Pancreas (tissue), 10 donors: ENCODE measurements at places on chromosomes 2 and 18. TPM values are rescaled to one million over a fixed set of nuclear protein-coding genes. Genes with fewer than 3 reads are reported as not detected.

GRCh38 chr2:98185801-98186200 is 98.8 kb downstream of the VWA3B start:
- no peak for DNase-seq

DNA sequence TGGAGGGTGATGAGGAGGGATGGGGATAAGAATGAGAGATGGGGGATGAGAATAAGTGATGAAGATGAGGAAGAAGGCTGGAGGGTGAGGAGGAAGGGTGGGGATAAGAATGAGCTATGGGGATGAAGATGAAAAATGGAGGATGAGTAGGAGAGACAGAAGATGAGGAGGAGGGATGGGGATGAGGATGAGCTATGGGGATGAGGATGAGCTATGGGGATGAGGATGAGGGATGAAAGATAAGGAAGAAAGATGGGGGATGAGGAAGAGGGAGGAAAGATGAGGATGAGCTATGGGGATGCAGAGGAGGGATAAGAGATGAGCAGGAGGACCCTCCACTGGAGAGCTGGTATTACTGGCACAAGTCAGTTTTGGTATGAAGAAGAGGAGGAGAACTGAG is 231.5 kb downstream of the NAPG start:
- DNase-seq: no peak

- peak; percentile 62 for DNase-seq
Observed at GRCh38 chr2:95346231-95346737, 49.1 kb downstream of the KCNIP3 start.

The PPIG gene
- total RNA-seq: 17.0 TPM

DNA sequence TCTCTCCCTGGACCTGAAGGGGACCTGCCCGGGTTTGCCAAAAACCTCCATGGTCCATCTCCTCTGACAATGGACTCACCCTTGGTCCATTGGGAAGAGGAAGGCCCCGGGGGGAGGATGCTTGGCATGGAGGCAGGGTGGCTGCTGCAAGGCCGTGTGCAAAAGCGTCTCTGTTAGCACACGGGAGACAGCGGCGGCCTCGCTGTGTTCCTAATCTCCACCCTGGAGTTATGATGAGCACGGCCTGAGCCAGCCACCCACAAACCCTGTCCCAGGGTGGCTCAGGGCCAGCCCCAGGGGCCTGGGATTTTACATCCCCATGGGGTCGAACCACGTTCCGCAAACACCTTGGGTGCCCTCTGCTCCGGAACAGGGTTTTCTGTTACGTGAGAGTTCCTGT is 35.8 kb downstream of the AQP12A start:
- no peak for DNase-seq

The NT5DC4 gene
- total RNA-seq: not detected

DNA sequence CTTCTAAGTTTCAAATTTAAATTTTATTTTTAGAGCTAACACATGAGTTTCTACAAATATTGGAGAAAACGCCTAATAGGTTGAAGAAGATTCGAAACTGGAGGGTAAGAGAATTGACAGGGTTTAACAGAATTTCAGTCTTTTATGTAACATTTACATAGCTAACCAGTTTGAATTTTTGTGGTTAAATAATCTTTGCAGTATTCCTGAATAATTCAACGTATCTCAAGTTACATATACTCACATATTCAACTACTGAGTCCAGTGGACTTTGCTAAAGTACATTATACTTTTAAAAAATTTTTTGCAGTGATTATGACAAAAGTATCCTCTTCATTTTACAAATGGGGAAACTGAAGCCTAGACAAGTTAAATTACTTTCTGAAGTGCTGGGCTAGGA is 34.0 kb downstream of the CCNT2 start:
- DNase-seq: no peak

DNA sequence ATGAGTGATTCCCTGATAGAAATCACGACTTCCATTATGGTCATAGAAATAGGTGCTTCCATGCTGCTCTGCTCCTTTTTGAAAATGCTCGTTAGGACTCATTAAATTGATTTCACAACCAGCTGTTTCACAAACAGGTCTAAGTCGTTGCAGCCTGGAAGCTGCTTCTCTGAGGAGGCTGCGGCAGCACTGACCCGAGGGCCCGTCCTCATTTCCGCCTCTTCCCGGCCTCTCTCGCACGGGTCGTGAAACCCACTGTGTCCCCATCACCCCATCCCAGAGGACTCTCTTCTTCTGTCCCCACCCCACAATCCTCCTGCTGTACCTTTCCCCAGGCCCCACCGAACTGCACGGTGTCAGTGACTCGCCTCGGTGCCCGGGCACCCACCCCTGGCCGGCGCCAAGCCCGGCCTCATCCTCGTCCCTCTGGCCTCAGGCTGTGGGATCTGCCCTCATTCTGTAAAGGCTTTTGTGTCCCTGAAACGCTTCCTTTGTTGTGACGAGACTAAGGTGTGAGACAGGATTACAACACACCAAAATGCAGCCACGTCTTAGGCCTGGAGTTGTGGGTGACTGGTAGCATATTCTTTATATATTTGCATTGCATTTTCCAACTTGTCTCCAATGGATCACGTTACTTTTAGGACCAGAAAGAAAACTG is 112.7 kb upstream of the CTDP1 start:
- no peak for DNase-seq

The MSTN gene
- 0.09 TPM for total RNA-seq

The CPO gene
- total RNA-seq: 0.16 TPM

The FRZB gene
- 0.44 TPM for total RNA-seq

DNA sequence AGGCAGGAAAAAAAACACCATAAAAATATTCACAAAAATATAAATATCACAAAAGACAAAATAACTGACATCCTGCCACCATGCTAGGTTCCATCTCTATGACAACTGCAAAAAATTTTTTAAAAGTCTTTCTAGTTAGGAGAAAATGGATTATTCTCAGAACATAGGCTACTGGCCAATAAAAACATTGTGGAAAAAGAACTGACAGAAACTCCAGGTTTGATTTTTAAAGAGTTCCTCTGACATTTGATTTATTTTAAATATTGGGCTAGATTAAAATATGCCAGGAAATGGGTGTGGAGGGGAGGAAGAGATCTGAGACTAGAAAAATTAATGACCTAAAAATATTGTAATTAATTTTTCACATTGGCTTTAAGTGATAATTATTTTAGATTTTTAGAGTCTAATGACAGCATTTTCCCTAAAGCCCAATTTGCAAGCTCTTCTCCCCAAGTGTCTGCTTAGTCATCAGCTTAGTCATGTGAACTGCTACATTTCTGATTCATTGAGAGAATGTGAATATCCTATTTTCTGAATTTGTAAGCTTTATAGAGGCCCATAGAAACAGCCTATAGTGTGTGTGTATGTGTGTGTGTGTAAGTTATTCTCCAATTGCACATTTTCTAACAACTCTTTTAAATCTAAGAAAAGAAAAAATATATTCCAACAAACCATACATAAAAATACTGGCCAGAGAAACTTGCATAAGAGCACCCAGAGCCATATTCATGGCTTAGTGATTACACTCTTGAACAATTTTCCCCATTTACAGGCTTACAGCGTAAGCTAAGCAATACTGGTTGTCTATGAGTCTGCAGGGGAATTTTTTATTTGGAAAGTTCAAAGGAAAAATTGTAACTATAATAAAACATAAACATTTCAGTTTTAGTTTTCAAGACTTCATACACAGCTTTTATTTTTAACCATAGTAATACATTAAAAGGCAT is 48.4 kb downstream of the TMEFF2 start:
- DNase-seq: no peak

GRCh38 chr2:10572701-10573100 is 117.1 kb downstream of the NOL10 start:
- no peak for DNase-seq

- DNase-seq: no peak
Observed at GRCh38 chr2:158179660-158180059, 78.0 kb downstream of the UPP2 start.

DNA sequence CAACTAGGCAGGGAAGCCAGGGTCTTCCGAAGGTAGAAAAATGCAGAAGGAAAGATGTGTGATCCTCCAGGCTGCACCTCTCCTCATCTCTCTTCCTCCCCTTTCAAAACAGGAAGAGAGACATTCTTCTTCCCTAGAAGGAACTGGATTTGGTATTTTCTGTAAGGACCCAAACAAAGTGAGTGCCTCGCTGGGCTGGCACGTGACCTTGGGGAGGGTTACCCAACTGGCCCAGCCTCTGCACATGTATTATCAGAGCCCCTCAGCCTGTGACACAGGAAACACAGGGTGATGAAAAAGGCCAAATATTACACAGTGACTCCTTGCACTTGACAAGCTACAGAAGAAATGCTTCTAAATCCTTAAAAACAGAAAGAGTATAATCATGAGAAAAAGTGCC is 2.3 kb downstream of the HJURP start:
- no peak for DNase-seq

GRCh38 chr18:3286159-3286558 is 24.2 kb downstream of the MYL12B start:
- no peak for DNase-seq

The KYNU gene
- 0.12 TPM for total RNA-seq

- DNase-seq: no peak
Observed at GRCh38 chr18:57910817-57911216, 107.7 kb upstream of the ATP8B1 start.

The HOXD11 gene
- total RNA-seq: not detected

DNA sequence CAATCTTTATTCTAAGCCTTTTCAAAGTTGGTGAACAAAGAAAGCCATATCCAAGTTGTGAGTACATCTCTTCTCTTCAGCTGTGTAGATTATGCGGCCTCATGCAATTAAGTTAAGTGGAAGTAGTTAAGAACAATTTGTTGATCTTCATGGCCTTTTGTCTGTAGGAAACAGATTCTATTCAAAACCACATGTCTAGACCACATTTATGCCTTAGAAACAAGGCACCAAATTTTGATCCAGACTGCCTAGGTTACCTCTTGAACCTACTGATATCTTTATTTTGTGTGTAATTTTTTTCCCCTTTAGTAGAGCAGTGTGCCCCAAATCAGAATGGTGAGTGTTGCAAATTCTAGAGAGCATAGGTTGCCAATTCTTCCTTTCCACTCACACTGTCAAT is 101.6 kb upstream of the CERS6 start:
- DNase-seq: no peak

The IL1F10 gene
- total RNA-seq: not detected

GRCh38 chr2:30257266-30258214 is 26.2 kb downstream of the LBH start:
- no peak for DNase-seq

The RAD51AP2 gene
- 0.12 TPM for total RNA-seq

DNA sequence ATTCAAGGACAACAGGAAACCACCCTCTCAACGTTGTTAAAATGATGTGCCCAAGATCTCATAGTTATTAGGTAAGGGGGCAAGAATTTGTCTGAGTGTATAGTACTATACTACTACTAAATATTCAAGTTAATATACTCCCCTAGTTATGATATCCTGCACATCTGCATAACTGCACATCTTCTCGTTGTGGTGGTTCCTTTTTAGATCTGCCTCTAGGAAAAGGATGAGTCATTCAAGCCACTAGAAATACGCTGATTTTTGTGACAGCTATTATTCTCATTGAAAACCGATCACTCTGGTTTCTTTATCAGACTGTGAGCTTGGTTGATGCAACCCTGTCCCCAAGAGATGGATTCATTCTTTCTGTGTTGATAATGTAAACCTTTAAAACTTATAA is 1067.0 kb upstream of the FANCL start:
- DNase-seq: no peak

GRCh38 chr2:99643787-99644418 is 154.1 kb upstream of the REV1 start:
- no peak for DNase-seq

DNA sequence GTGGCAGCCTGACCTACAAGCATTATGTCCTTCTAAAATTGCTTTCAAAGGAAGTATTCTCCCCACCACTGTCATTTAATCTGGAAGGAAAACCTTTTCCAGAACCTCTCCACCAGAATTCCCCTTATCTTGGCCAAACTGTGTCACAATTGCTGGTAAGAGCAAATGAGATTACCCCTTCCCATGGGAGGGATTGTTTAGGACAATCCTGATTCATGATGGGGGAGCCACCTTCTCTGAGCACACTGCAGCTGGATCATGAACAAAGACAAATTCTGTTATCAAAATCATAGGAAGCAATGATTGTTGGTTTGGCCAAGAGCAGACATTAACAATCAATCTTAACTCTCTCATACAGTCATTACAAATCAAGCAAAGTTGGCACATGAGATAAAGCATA is 18.1 kb upstream of the ATOH8 start:
- DNase-seq: no peak

- peak; percentile 62 for DNase-seq
Observed at GRCh38 chr18:3623769-3624545, 174.0 kb downstream of the TGIF1 start.

GRCh38 chr2:136718273-136718672 is 47.1 kb upstream of the THSD7B start:
- DNase-seq: no peak

The NIFK gene
- total RNA-seq: 22.9 TPM
